Effector memory CD4-positive, alpha-beta T cell (primary cell): ENCODE measurements at places on chromosomes 1 and 21.

GRCh38 chr1:168243198-168243597 lies 17.4 kb downstream of the SFT2D2 start:
- DNase-seq, result no peak
- no peaks in the 10 kb centered on the region for H3K27me3 ChIP-seq
- H3K4me3 ChIP-seq, result no peak overlapping the region
- H3K4me1 ChIP-seq, result no peaks in the 10 kb centered on the region
- peaks cover 42% of the 10 kb centered on the region for H3K36me3 ChIP-seq
- H3K27ac ChIP-seq, result no peak overlapping the region

DNA sequence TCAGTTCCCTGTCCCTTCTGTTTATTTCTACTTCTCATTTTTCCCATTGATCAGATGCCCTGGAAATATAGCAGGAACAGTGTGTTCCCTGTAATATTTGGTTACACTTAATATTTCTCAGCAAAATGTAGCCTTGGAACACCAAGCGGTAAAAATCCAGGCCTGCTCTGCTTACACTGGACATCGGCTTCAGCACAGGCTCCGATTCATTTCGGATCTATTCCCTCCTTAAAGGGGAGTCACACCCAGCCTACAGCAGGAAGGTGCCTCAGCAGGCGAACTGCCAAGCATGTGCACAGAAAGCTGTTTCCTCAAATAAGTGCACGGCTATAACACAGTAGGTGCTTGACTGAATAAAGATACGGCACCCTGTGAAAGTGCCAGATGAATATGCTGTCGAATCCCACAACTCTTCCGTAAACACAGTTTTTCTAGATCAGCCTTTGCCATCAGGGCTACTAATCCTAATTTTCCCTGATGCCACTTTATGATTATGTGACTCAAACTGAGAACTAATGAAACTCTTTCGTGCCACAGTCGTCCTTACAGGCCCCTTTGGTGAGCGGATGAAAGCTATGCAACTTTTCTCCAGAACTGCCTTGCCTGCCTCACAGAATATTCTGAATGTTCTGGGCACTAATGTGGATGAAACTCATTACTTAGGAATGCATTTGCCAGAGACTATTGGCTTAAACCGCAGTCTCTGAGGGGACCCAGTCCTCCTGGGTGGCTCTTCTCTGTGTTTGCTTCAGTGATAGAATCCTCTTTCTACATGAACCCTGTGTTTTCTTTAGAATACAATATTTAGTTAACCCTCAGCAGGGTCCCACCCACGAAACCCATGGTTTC lies 275.5 kb upstream of the RUNX1 start:
- no peak overlapping the region for H3K27ac ChIP-seq
- H3K27me3 ChIP-seq, result no peaks in the 10 kb centered on the region
- H3K4me1 ChIP-seq, result no peaks in the 10 kb centered on the region
- DNase-seq, result no peak
- no peaks in the 10 kb centered on the region for H3K36me3 ChIP-seq
- H3K4me3 ChIP-seq, result no peak overlapping the region

DNA sequence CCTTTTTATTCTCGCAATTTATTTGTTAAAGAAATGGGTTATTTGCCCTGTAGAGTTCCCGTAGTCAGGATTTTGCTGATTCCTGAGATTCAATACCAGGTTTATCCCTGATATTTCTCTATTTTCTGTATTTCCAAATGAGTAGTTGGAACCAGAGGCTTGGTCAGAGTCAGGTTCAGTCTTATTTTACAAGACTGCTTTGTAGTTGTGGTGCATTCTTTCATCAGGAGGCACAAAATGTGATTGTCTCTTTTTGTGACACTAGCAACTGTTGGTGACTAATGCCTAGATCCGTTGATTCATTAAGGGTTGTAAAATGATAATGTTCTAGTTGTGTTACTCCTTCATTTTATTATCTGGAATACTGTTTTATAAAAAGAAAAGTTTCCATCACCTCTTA lies 95.5 kb upstream of the TPTE start:
- H3K27me3 ChIP-seq, result no peaks in the 10 kb centered on the region
- no peak for DNase-seq
- no peaks in the 10 kb centered on the region for H3K36me3 ChIP-seq
- no peaks in the 10 kb centered on the region for H3K4me1 ChIP-seq

GRCh38 chr1:50155541-50155940 lies 46.8 kb downstream of the ELAVL4 start:
- H3K4me1 ChIP-seq, result no peaks in the 10 kb centered on the region
- H3K4me3 ChIP-seq, result no peak overlapping the region
- H3K27me3 ChIP-seq, result no peaks in the 10 kb centered on the region
- no peak overlapping the region for H3K27ac ChIP-seq
- H3K36me3 ChIP-seq, result no peaks in the 10 kb centered on the region

DNA sequence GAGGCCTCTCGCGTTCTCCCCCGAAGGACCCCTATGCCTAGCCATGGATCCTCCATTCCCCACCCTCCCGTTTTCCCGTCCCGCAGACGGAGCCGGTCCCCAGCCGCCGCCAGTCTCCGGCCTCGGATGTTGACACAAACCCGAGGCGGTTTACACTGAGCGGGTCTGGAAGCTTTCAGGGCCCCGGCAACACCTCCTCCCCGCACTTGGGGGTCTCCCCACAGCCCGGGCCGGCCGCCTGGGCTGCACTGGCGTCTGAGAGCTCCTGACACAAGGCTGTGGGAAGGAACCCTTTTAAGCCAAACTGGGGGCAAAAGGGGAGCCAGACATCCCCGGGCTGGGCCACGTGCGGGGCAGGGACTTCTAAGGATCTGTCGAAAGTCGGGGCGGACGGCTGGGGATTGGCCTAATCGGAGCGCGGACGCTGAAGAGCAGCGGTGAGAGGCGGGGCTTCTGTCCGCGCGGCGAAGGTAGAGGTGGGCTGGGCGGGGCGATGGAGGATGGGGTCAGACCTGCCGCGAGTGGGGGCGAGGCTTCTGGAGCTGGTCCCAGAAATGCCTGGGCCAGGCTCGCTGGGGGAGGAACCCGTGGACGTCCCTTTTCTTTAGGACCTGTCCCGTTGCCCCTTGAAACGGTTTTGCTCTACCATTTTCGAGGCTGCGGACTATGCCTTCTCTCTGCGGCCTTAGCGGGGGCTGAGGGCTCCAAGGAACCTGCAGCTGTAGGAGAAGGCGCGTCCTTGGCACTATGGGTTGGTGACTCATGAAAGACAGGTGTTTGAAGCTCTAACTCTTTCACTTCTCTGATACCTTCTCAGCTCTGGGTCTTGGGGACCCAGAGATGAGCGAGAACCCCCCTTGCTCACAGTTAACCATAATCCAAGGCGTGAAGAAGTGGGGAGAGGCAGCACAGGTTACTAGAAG lies 1.2 kb upstream of the HPCAL4 start:
- H3K27me3 ChIP-seq, result no peaks in the 10 kb centered on the region
- H3K27ac ChIP-seq, result peak overlapping the region; percentile 76
- H3K4me1 ChIP-seq, result peaks cover 32% of the 10 kb centered on the region
- H3K36me3 ChIP-seq, result no peaks in the 10 kb centered on the region
- H3K4me3 ChIP-seq, result peak overlapping the region; percentile 72
- DNase-seq, result peak; percentile 5

- peaks cover 20% of the 10 kb centered on the region for H3K36me3 ChIP-seq
- H3K4me1 ChIP-seq, result no peaks in the 10 kb centered on the region
- H3K27me3 ChIP-seq, result no peaks in the 10 kb centered on the region
- no peak overlapping the region for H3K4me3 ChIP-seq
- no peak for DNase-seq
- H3K27ac ChIP-seq, result no peak overlapping the region
These were observed 12.9 kb downstream of the STX12 start for GRCh38 chr1:27785781-27786455.

- no peak overlapping the region for H3K4me3 ChIP-seq
- H3K27ac ChIP-seq, result no peak overlapping the region
- no peaks in the 10 kb centered on the region for H3K27me3 ChIP-seq
- DNase-seq, result no peak
- H3K4me1 ChIP-seq, result no peaks in the 10 kb centered on the region
These were observed 5.2 kb downstream of the ADAMTS5 start for GRCh38 chr21:26961698-26962097.

- no peaks in the 10 kb centered on the region for H3K27me3 ChIP-seq
- no peak for DNase-seq
- H3K4me3 ChIP-seq, result no peak overlapping the region
- no peaks in the 10 kb centered on the region for H3K36me3 ChIP-seq
These were observed 34.1 kb downstream of the TSEN15 start for GRCh38 chr1:184085667-184086066.

- H3K27ac ChIP-seq, result no peak overlapping the region
- no peak for DNase-seq
- H3K4me1 ChIP-seq, result no peaks in the 10 kb centered on the region
- H3K27me3 ChIP-seq, result no peaks in the 10 kb centered on the region
- no peak overlapping the region for H3K4me3 ChIP-seq
- H3K36me3 ChIP-seq, result no peaks in the 10 kb centered on the region
These were observed 98.7 kb upstream of the RGS1 start for GRCh38 chr1:192476802-192477298.

DNA sequence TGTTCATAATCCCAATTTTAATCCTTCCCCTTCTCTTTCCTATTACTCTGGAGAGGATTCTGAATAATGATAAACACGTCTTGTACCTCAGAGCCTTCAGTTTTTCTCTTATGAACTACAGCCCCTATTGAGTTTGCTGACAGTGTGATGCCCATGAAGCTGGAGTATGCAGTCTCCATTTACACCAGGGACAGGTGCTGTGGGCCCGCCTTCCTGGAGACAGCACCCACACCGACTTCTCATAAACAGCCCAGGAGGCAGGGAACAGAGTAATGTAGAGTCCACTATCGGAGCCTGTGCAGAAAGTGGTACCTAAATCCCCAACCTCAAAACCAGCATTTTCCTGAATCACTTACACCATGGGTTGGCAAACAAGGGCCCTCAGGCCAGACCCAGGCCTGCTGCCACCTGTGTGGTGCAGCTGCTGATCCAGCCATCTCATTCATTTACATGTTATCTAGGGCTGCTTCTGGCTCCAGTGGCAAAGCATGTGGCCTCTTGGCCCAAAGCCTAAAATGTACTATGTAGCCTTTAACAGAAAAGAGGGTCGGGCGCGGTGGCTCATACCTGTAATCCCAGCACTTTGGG lies 95.1 kb upstream of the KRTAP19-8 start:
- H3K4me3 ChIP-seq, result peak overlapping the region; percentile 3
- DNase-seq, result no peak
- H3K27ac ChIP-seq, result peak overlapping the region; percentile 51
- no peaks in the 10 kb centered on the region for H3K27me3 ChIP-seq
- peaks cover 22% of the 10 kb centered on the region for H3K4me1 ChIP-seq

DNA sequence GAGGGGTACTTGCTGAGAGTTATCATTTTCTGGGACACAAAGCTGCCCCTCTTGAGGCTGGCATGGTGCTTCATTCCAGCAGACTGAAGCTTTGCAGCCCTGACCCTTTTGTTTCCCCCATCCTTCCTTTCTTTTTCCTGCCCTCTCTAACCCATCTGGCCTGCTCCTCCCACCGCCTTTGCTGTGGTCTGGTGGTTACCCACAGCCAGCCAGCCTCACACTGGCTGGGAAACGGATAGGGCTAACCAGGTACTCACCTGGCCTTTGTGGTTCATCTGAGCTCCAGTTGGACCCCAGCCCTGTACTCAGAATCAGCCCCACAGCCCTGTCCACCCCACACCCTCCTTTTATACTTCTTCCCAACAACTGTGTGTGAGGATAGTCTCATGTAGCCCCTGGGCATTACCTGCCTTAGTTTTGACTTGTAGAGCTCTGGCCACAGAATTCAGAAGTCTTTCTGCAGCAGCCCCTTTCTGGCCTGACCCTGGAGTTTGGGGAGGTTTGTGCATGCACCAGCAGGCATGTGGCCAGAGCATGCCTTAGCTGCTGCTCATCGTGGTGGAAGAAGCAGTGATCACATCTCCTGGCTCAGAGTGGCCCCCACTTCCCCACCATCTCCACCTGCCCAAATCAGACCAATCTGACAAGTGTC lies 138.0 kb downstream of the TRABD2B start:
- no peak overlapping the region for H3K4me3 ChIP-seq
- H3K27ac ChIP-seq, result no peak overlapping the region
- no peaks in the 10 kb centered on the region for H3K36me3 ChIP-seq
- DNase-seq, result no peak
- no peaks in the 10 kb centered on the region for H3K27me3 ChIP-seq

- DNase-seq, result no peak
- H3K27ac ChIP-seq, result no peak overlapping the region
- no peaks in the 10 kb centered on the region for H3K36me3 ChIP-seq
- no peak overlapping the region for H3K4me3 ChIP-seq
These were observed 381.0 kb downstream of the ZP4 start for GRCh38 chr1:237509748-237510147.

DNA sequence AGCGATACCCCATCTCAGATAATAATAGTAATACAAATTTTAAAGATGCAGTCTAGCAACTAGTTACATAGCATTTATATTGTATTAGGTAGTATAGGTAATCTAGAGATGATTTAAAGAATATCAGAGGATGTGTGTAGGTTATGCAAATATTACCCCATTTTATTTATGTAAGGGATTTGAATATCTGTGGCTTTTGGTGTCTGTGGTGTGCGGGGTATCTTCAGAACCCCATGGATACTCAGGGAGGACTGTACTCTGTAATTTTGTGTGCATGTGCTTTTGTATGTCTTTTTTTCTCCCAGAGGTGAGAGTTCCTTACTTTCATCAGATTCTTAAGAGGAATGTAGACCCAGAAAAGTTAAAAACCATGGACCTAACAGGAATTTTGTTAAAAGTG lies 12.8 kb downstream of the RNF2 start:
- DNase-seq, result no peak
- no peaks in the 10 kb centered on the region for H3K36me3 ChIP-seq

- no peak for DNase-seq
- no peaks in the 10 kb centered on the region for H3K4me1 ChIP-seq
- no peak overlapping the region for H3K27ac ChIP-seq
- no peaks in the 10 kb centered on the region for H3K27me3 ChIP-seq
- no peaks in the 10 kb centered on the region for H3K36me3 ChIP-seq
These were observed 25.8 kb upstream of the LPAR3 start for GRCh38 chr1:84918726-84919336.

GRCh38 chr1:70071601-70072000 lies 133.8 kb downstream of the LRRC40 start:
- no peak overlapping the region for H3K27ac ChIP-seq
- no peaks in the 10 kb centered on the region for H3K36me3 ChIP-seq
- no peak for DNase-seq
- no peaks in the 10 kb centered on the region for H3K4me1 ChIP-seq
- no peaks in the 10 kb centered on the region for H3K27me3 ChIP-seq

GRCh38 chr1:27545271-27545670 lies 55.3 kb upstream of the WASF2 start:
- H3K27me3 ChIP-seq, result no peaks in the 10 kb centered on the region
- DNase-seq, result no peak
- no peaks in the 10 kb centered on the region for H3K4me1 ChIP-seq

- H3K27ac ChIP-seq, result no peak overlapping the region
- H3K4me3 ChIP-seq, result no peak overlapping the region
- H3K36me3 ChIP-seq, result no peaks in the 10 kb centered on the region
- no peaks in the 10 kb centered on the region for H3K4me1 ChIP-seq
These were observed 24.6 kb upstream of the ADARB1 start for GRCh38 chr21:45049714-45050344.

DNA sequence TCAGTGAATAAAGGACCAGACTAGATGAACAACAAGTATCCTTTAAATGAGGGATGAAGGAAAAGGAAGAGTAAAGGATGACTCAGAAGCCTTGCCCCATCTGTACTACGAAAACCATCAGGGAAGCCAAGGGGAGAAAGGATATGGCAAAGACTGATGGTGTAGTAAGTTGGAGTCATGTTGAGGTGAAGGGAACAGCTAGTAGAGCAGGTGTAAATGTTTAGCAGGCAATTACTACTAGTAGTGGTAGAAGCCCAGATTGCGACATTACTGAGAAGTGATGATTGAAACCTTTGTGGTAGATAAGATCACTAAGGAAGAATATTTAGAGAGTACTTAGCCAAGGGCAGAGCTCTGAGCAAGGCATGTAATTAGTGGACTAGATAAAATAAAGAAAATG lies 84.0 kb downstream of the PHTF1 start:
- no peaks in the 10 kb centered on the region for H3K27me3 ChIP-seq
- H3K4me1 ChIP-seq, result no peaks in the 10 kb centered on the region
- no peak overlapping the region for H3K4me3 ChIP-seq
- DNase-seq, result no peak
- no peaks in the 10 kb centered on the region for H3K36me3 ChIP-seq
- H3K27ac ChIP-seq, result no peak overlapping the region
